Activated T-cell treated with anti-CD3 and anti-CD28 coated beads, Interleukin-2, amount 50 U/mL, for 72 hours (primary cell): ENCODE measurements at places on chromosomes 2 and 18. TPM values are rescaled to one million over a fixed set of nuclear protein-coding genes. Genes with fewer than 3 reads are reported as not detected.

DNA sequence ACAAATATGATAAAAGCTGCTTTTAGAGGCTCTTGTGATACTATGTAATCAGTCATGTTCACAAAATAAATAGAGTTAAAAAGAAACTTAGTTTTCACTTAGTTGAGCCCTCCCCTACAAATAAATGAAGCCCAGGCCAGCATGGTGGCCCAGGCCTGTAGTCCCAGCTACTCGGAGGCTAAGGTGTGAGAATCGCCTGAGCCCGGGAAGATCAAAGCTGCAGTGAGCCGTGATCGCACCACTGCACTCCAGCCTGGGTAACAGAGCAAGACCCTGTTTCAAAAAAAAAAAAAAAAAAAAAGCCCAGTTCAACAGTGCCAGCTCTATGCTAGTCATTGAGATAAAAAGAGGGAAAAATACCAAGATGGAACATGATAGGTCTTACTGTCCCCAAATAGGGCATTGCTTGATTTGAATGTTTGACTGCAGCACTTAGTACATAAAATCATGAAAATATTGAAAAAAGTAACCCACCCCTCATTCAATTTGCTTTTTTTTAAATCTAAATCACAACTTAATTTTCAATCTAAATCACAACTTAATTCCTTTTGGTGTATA, 1.5 kb downstream of the ASNSD1 start:
- H3K36me3 ChIP-seq = peaks cover 2% of the 10 kb centered on the region
- no peak overlapping the region for H3K27ac ChIP-seq
- H3K27me3 ChIP-seq = no peaks in the 10 kb centered on the region
- no peak overlapping the region for H3K4me3 ChIP-seq
- no peak for DNase-seq

The DYNAP gene
- total RNA-seq = not detected

DNA sequence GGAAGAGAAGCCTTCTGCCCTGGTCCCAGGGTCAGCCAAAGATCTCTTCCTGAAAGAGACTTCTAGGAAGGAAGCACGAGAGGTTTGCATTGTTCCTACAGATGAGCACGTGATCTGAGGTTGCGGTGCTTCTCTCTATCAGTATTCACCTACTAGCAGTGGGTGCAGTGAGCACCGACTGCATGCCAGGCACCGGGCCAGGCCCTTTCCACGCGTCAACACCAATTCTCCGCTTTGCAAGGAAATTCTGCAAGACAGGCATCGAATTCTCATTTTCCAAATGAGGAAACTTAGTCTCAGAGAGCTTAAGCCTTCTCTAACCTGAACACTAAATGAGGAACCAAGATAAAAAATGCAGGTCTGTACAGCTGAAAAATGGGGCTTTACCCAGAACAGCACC, 151.5 kb upstream of the MYCN start:
- no peaks in the 10 kb centered on the region for H3K36me3 ChIP-seq
- H3K4me1 ChIP-seq = no peaks in the 10 kb centered on the region
- DNase-seq = no peak
- H3K27me3 ChIP-seq = peaks cover 11% of the 10 kb centered on the region
- no peak overlapping the region for H3K27ac ChIP-seq

The GREB1 gene
- 2.4 TPM for total RNA-seq

The NOL4 gene
- not detected for total RNA-seq

The C2orf92 gene
- total RNA-seq = 15.2 TPM
